NAMALWA (cell line): ENCODE measurements at places on chromosomes 7 and 10.

DNA sequence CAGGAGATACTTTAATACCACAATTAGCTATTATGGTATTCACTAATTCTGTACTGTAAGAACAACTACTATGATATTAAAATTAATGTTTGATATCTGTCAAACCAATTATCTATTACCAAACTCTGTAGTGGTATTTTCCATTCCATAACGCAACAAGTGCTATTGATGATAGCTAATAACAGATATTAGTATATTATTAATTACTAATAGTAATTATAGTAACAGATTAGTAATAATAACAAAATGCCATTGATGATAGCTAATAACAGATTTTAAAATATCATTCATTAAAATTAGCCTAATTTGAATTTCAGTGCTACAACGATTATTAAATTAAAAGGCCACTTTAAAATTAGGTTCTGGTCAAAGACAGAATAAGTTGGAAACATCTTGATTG is 93.5 kb downstream of the BTRC start:
- DNase-seq = no peak

DNA sequence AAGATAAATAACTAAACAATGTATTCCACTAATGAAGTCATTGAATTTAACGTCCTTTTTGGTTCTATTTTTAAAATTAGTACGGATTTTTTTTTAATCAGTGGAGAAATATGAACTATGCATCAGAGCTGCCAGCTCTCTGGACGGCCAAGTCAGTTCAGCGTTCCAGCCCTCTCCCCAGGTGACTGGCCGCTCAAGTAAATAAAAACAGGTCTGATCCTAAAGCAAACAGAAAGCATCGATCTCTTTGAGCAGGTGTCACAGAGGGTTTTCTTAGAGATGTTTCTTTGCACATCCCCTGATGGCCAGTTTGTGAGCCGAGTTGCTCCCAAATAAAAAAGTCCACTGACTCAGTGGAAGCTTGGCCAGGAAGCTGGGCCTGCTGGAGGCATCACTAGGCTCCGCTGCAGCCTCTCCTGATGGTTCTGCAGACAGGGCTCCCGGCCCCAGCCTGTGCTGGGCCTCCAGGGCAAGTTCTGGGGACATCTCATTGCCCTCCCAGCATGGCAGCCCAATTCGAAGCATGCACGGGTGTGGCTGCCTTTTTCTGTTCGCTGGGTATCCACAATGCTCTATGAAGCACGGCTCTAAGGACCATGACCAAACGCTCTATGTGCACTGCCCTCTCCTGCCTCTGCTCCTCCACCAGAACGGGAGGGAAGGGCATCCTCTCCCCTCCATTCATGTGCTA is 74.7 kb upstream of the PPP2R2D start:
- DNase-seq = no peak

DNA sequence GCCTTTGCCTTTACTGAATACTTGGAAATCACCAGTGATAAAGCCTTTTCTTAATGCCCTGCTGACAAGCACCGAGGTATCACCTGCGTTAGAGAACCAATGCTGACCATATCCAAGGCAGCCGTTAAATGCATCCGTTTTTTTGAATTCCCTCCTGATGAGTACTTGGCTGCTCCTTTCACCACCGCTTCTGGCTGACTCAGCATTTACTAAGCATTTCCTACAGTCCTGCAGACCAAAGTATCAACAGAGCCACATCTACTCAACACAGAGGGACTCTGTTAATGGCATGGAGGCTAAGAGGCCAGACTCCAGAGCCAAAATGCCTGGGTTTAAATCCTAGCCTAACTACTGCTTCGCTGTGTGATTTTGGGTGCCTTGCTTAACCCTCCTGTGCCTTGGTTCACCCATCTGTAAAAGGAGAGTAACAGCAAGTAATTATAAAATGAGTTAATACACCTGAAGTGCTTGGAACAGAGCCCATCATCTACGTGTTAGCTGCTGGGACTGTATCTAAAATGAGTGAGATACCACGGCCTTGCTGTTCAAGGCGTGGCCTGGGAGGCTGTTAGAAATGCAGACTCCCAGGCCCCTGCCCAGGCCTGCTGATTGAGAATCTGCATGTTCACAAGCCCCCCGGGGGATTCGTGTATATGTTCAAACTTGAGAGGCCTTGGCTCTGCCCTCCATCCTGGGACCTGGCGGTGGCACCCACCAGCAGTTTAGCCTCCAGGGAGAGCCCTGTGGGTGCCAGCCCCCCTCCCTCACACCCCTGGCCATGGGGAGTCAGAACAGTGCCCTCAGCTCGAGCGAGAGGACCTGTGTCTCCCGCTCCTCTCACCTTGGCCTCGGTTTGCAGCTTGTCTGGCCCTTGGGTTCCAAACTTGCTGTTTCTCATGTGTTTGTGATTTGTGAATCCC is 30.8 kb upstream of the EFCAB10 start:
- DNase-seq = no peak

GRCh38 chr7:105594034-105594433 is 12.7 kb upstream of the EFCAB10 start:
- no peak for DNase-seq

- no peak for DNase-seq
These were observed 285.6 kb downstream of the PRPF18 start for GRCh38 chr10:13872411-13872810.

DNA sequence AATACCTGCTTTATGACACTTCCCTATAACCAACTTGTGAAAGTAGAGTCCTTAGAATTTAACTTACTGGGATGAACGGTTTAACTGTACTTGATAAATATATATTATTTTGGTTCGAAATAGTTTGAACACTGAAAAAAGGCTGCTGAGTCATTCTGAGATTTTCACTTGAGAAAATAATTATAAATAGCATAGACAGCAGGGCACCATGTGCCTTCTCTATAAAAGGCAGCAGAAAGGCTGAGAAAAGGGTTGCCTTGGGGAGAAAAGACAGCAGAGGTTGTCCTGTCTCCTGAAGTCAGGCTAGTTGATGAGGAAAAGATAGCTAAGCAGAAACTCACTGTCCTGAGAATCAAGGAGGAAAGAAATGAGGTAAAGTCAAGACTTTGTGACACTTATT is 92.4 kb downstream of the CTTNBP2 start:
- no peak for DNase-seq

GRCh38 chr10:70164163-70164562 is 6.2 kb downstream of the SAR1A start:
- no peak for DNase-seq

GRCh38 chr7:20206104-20206896 is 10.9 kb downstream of the MACC1 start:
- no peak for DNase-seq

DNA sequence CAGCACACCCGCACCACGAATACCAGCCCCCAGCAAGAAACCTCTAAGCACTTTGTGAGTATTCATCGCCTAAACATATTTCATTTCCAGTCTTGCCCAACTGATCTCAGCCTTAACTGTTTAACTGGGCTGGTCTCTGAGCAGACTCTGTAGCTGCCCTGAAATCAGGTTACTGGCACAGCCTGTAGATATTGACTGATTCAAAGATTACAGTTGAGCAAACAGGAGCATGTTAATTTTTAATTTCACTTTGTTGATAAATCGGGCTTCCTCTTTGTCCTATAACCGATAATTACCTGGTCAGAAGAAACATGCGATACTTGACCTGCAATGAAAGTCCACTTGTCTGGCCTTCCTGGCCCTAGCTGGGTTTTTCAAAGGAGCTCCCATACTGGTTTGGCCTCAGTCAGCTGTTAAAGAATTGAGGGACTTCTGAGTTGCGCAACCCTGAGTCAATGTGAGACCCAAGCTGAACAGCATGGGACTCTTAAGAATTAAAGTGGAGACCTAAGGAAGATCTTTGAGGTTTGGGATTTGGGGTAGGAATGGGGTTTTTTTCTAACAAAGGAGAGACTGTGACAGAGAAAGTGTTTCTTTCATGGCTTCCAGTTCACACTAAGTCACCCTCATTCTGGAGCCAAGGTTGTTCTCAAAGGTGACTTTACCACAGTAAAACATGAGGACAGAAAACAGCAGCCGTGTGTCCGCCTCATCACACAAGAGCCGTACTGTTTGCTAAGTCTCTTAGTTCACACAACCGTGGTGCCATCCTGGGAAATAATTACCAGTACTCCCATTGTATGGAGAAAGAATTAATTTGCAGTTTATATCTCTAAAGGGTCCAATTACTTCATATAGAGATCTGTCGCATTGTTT is 75.9 kb downstream of the PPP1R3C start:
- no peak for DNase-seq

DNA sequence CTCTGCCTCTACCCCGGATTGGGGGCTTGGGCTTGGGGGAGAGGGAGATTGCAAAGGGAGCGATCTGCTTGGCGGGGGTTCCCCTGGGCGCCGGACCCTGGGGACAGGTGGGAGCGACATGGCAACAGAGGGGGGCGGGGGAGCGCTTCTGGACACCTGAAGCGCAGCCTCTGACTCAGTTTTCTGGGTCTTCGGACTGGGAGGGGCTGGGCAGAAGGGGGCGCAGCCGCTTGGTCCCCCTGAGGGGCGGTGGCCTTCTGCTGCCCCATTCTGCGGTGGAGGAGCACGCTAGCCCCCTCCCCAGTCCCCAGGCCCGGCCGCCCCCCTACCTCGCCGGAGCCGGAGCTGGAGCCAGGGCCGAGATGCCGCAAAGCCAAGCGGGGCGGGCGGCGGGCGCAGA is 380 bp downstream of the NAT16 start:
- DNase-seq = no peak

DNA sequence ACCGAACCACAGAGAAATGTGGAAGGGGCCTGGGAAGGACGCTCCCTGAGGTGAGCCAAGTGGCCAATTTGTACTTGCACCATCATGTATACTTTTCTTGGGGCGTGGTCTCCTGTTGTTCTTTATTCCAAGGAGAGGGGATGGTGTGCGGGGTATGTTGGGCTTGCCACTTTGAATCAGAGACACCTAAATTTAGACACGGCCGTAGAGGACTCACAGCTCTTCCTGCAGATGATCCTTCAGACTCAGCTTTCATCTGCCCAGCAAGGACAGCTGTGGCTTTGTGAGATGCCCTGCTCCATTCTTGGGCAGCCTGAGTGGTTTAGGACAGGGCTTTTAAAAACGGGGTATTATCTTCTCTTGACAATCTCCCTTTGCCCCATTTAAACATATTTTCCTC is 473.2 kb downstream of the REEP3 start:
- no peak for DNase-seq

- DNase-seq = peak; percentile 29
These were observed 179.3 kb upstream of the FZD8 start for GRCh38 chr10:35821339-35821911.

DNA sequence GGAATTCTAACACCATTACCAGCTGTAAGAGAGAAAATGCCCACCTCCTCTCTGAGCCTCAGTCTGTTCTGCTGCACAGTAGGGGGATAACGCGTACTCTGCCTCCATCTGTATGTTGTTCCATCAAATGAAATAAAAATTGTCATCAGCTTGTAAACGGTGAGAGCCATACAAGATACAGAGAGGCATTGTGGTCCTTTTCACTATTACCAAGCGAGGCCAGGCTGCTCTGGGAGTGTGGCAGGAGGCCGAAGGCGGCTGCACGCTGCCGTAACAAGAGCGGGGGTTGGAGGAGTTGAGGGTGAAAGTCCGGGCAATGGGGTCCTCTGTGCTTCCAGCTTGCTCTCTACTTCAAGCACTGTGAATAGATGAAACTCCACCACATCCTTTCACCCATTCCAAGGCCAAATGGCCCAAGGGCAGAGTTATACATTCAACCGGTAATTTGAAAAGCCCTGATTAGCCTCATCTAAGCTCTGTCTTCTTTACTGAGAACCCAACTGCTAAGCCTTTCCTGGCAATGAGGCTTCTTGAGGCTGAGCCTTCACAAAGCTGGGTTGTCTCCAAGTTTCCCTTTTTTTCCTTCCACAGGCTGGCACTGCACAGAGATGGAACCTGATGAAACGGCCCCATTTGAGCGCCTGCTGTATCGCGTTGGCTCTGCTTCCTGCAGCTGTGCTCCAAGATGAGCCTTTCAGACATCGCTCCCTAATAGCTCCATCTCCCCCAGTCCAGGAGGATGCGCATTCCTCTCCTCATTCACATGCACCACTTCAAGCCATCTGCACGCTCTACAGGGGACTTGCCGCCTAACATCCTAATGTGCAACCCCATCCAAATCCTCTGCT is 47.2 kb downstream of the PYROXD2 start:
- DNase-seq = no peak

DNA sequence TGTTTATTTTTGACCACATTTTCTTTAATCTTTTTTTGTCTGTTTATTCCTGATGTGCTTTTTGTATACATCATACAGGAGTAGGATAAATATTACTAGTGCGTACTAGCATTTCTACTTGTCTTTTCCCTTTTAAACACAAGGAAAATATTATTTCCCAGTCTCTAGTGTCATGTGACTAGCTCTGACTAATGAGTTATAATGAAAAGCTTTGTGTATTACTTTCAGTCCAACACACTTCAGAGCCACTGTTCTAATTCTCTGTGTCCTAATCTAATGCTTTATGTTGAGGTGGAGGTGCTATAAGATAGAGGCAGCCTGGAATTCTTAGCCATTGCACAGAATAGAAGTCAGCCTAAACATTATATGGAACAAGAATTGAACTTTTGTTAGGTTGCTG is 65.0 kb upstream of the RAB18 start:
- no peak for DNase-seq

DNA sequence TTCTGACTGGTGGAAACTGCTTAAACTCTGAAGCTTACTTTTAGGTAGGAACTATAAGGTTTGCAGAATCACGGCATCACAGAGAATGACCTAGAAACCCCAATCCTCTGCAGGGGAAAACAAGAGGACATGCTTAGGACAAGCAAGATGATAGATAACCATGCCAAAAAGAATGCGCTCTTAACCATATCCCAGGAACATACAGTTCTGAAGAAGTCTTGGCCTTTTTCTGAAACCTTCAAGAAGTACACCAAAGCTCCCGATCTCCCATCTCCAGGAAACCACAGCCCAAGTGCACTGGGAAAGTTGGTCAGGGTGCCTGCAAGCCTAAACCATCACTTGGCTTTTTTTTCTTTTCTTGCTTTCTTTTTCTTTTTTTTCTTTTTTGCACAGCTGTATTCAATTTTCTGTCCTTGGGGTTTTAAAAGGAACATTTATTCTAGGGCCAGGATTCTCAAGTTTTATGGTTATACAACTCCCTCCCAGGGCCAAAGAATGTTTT is 12.2 kb upstream of the SVIL start:
- no peak for DNase-seq

DNA sequence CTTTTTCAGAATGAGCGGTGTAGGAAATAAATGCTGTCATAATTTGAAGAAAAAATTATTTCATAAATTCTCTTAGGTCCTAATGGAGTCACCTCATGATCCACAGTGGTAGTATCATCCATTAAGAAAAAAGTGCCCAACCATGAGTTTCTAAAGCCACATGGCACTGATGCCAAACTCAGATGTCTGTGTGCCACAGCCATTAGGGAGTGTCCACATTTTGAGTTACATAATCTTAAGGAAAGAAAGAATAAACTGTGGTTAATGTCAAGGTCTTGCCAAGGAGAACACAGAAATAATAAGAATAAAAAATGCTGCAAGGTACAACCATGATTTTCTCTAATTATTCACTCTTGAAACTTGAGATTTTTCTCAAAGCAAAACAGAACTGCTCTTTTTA is 1101.8 kb downstream of the SORCS3 start:
- DNase-seq = no peak

DNA sequence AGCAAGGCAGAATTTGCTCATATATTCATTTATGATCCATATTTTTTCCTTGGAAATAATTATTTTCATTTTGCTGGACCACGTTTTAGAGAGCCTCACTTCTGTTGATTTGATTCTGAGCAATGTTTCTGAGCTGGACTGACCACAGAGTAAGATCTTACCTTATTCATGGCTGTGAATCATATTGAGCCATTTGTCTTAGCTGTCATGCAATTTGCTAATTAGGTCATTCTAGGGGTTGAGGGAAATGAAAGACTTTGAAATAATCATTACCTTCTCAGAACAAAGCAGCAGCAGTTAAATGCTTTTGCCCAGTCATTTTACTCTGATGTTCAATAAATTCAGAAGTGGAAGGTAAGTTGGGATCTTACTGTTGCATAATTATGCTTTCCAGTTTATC is 251.4 kb downstream of the SDK1 start:
- DNase-seq = no peak
